ENCODE measurements at places on chromosomes 5 and 9.
A peak's percentile ranks its signal among the peaks of the same experiment; 100 is the strongest.

DNA sequence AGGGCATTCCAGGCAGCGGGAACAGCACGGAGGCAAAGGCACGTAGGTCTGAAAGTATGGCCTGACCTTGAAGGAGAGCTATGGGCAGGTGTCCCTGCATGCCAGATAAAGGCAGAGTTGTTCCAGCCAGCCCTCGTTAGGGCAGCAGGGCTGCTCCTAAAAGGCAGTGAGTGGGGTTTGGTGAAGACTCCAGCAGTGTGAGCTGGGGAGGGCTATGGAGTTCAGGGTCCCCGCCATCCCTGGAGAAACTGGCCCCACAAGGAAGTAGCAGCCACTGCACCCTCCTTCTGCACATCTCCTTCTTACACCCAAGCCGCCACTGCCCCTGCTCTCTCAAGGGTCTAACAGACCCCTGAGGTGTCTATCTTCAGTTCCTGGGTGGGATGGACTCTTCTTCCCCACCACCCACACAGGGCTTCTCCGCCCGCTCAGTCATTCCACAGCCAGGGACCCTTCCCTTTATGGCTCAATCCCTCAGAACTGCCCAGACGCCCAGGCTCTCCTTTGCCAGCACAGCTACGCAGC is 1.4 kb downstream of the AKNA start:
- no peak for DNase-seq

DNA sequence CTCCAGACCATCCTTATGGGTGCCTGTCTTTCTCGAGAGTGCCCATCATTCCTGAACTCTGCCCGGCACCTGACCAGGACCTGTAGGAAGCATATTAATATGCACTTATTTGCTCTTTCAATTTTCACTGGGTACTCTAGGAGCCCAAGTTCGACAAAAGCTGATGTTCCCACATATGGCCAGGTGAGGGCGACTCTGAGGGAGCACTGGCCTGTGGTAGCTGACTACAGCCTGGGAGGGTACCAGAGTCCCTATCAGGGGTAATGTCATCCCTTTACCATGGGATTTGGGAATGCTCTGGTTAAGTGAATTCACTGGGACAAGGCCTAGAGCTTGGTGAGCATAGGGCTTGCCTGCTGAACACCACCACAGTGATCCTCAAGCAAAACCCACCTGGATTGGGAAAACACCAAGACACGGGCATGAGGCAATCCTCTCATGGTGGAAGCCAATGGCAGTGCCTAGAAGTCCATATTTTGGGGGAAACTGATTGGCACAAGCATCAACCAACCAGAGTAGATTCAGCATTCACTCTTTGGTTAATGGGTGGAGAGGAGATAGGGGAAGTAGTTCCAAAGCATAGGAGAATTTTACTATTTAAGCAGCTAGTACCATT is 112.2 kb downstream of the MTX3 start:
- DNase-seq: peak; percentile 37

GRCh38 chr9:2291980-2292704 is 277.0 kb downstream of the SMARCA2 start:
- no peak for DNase-seq

DNA sequence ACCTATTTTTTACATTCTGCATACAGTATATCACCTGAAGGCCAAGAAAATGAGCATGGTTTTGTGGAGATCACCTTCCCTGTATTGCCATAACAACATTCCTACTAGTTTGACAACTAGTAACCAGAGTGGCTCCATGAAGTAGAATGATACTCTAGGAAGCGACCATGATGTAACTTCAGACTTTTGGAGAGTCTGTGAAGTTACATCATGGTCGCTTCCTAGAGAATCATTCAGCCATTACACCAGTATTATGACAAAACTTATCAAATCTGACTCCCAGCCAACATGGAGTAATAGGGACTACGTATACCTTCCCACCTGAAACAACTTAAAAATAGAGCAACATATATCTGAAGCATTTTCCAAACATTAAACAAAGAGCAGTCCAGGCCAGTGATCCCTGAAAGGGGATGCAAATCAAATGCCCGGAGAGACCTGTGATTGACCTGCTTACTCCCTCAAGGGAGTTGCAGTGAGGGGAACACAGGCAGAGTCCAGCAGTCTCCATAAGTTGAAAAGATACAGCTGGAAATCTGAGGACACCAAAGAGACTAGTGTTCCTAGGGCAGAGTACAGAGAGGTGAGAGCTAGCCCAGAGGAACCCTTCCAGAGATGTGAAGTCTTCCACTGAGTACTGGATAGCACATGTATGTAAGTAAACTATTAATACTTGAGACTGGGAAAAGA is 7.8 kb downstream of the ECM2 start:
- DNase-seq: no peak

DNA sequence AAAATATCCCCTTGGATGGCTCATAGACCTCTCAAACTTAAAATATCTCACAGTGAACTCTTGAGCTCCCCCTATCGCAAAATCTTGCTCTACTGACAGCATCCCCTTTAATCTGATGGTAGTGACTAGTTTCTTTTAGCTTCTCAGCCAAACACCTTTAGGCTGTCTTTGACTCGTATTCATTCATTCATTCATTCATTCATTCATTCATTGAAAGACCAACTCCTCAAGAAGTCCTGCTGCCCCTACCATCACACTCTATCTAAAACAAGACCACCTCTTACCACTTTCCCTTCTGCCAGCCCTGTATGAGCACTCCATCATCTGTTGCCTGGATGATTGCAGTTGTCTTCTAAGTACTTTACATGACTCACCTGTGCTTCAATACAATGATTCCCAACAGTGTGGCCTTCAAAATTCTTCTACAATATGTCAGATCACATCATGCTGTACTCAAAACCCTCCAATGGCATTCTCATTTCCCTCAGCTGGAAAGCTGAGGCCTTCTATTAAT is 46.8 kb downstream of the ITGA2 start:
- DNase-seq: no peak

GRCh38 chr5:139392678-139393496 is 2.0 kb downstream of the PROB1 start:
- DNase-seq: peak; percentile 78

GRCh38 chr9:90641884-90642487 is 638 bp downstream of the DIRAS2 start:
- no peak for DNase-seq

DNA sequence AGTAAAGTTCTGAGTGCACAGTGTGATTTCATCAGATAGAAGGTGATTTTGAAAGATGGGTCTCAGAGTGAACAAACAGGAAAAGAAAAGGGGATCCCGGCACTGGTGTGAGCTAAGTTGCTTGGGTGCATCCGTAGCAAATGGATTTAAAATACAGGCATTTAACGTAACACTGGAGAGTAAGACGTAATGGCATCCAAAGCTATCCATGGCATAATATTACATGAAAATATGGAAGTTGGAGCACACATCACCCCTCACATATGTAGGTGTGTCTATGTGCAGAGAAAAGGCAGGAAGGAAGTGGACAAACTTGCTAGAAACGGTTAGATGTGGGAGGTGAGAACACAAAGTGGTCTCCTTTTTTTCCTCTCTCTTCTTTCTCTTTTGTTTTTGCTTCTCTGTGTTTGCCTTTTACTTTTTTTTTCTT is 38.2 kb upstream of the SEMA4D start:
- no peak for DNase-seq

GRCh38 chr9:117313989-117314388 is 100.9 kb downstream of the ASTN2 start:
- DNase-seq: no peak

GRCh38 chr5:148938522-148938882 is 112.1 kb downstream of the ADRB2 start:
- no peak for DNase-seq

GRCh38 chr5:141618804-141619554 is at the start of gene DIAPH1:
Gene DIAPH1, minus strand, starts transcription at chr5:141619000. Its CDS starts 86 bp downstream, at chr5:141618914.
- DNase-seq: peak; percentile 98

GRCh38 chr9:75229605-75230332 is 141.5 kb downstream of the OSTF1 start:
- no peak for DNase-seq

GRCh38 chr5:136615251-136616119 is 250.1 kb upstream of the TRPC7 start:
- no peak for DNase-seq

DNA sequence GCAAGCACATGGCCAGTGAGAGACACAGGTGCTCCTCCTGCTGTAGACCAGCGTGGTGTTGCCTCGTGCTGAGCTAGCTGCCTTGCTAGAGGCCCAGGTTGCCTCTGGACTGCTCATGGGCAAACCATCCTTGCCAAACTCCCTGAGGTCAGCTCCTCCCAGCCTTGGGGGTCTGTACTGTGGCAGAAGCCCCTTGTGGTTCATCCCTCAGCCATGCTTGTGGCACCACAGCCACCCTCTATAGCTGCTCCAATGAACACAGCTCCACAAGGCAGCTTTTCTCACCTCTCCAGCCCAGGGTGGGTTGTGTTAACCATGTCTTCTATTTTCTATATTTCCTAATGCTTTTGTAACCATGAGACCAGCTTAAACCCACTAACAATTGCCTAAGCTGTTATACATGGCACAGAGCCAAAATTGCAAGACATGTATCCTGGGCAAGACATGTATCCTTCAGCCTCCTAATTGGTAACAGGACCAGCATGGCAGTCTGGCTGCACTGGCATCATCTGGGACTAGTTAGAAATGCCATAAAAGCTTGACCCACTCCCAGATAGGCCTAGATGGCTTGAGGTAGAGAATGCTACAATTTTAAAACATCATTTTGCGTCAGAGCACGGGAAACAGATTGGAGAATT is 183.1 kb upstream of the S1PR3 start:
- DNase-seq: no peak

- no peak for DNase-seq
Observed at GRCh38 chr9:114994768-114995167, 64.4 kb upstream of the TNFSF8 start.

GRCh38 chr5:178487911-178488600 is 102.1 kb downstream of the COL23A1 start:
- no peak for DNase-seq

DNA sequence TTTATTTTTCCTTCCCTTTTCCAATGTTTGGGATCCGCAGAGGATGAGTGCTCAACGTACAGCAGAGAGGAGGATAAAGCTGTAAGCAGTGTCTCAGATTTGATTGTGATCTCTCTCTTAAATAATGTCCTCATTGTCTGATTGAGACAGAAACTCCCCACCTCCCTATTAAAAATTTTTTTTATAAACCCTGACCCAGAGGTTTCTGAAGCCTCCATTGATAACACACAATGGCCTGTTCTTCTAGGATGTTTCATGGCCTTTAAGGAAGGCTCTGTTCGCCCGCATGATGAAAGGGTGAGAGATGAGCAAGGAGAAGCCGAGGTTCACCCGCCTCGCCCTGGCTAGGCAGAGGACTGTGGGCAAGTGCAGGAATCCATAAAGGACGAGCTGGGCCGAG is 138.2 kb upstream of the GAS1 start:
- no peak for DNase-seq

DNA sequence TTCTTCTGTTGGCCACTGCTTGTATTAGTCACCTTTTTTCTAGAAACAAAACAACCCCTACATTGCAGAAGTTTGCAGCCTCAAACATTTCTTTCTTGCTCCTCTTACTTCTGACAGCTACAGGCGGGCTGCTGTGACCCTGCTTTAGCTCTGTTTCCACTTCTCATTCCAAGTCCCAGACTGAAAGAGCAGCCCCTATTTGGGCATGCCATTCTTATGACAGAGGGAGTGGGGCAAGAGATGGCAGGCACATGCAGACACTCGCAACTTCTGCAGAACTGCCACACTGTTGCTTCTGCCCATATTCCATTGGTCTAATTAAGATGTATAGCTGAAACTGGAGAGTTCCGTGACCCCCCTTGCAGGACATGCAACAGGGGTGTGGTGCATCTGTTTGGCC is 19.6 kb upstream of the RPS23 start:
- no peak for DNase-seq

DNA sequence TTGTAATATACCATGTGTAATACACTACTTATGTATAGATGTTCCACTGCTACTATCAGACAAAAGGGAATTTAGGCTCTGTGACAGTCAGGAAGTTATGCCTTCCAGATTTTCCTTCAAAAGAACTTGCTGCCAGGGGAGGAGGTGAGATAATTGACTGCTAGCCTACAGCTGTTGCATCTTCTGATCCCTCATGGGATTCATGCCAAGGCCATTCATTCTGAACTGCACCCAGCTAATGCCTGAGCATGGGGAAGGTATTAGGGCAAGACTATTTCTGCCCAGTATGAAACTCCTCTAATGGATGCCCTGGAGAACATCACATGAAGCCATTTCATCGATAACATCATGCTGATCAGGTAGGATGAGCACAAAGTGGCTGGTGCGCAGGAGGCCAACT is 746.5 kb upstream of the ZNF608 start:
- no peak for DNase-seq

DNA sequence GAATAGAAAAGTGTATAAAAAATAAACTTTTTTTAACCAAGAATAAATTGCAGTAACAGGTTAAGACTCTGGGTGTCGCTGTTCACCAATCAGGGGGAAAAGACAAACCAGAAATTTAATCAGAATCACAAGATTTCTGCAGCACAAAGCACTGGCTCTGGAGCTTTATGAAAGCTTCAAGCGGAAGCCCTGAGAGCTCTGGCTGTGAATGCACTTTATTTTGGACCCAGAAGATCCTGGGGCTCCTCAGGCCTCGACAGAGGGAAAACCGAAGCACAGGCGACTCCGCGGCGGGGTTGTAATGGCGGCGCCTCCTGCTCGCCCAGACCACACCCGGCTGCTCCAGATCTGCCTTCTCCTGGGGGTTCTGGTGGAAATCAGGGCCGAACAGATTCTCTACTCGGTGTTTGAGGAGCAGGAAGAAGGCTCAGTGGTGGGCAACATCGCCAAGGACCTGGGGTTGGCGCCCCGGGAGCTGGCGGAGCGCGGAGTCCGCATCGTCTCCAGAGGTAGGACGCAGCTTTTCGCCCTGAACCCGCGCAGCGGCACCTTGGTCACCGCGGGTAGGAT is at the start of gene PCDHGA4:
PCDHGA4 (plus strand) TSS at position 122 of the 570 bp plus-strand sequence; CDS start at position 209, 87 bp downstream.
- DNase-seq: no peak

GRCh38 chr5:124372457-124372856 is 374.0 kb downstream of the ZNF608 start:
- DNase-seq: no peak

DNA sequence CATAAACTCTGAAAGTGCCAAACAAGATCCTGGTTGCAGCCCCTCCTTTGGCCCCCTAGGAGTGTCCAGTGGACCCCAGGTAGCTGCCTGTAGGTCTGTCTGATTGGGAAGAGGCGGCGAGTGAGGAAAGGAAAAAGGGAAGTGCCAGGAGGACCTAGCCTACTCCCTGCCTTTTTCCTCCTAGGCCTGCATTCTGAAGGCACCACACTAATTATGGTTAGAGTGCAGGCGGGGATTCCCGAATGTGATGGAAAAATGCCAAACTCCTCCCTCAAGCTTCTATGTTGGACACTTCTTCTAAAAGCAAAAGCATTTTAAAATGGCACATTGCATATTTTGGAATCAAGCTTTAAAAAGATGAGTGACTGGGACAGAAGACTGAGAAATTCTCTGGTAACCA is 83.2 kb upstream of the SMIM15 start:
- no peak for DNase-seq

- DNase-seq: no peak
Observed at GRCh38 chr9:96072930-96073329, 197.4 kb downstream of the ERCC6L2 start.

GRCh38 chr9:72597601-72598000 is 76.2 kb downstream of the TMC1 start:
- DNase-seq: no peak

- DNase-seq: no peak
Observed at GRCh38 chr5:31047007-31047406, 146.5 kb upstream of the CDH6 start.

- no peak for DNase-seq
Observed at GRCh38 chr9:18910435-18910834, 122.6 kb downstream of the SAXO1 start.
